ENCODE measurements at places on chromosomes 7 and 10.

- DNase-seq, result no peak
Measured at GRCh38 chr10:24791084-24791726, 67.5 kb upstream of the ARHGAP21 start.

GRCh38 chr10:108956149-108956548 is 967.2 kb downstream of the XPNPEP1 start:
- no peak for DNase-seq

GRCh38 chr10:133000648-133001047 is 58.3 kb upstream of the CFAP46 start:
- DNase-seq, result no peak

DNA sequence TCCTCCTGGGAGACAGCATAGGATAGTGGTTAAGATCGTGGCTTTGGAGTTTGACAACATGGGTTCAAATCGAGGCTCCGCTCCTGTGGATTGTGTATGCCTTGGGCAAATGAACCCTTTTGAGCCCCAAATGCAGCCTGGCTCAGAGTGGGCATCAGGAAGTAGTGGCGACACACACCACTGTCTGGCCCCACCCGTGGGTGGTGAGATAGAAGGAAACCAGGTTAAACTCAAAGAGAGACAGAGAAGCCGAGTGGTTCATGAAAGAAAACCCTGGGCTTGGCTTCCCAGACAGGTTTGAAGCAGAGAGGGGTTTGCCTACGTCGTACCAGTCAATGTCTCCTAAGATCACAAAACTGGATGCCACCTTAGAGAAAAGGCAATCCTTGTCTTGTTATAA is 57.7 kb downstream of the PRTFDC1 start:
- no peak for DNase-seq

DNA sequence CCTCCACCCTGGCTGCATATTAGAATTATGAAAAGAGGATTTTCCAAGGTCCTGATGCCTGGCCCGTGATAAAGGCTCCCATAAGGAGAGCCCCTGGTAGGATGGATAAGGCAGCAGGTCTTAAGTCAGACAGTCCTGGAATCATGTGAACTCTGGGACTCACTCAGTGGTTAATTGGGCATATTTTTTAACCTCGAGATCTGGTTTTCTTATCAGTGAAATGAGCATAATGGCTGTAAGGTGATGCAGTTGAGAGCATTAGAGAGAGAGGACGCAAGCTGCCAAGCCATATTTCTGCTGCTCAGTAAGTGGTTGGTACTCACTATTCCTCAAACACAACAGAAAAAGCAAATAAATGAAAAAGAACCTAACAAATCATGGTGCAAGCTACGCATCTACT is 37.8 kb downstream of the TARP start:
- no peak for DNase-seq

DNA sequence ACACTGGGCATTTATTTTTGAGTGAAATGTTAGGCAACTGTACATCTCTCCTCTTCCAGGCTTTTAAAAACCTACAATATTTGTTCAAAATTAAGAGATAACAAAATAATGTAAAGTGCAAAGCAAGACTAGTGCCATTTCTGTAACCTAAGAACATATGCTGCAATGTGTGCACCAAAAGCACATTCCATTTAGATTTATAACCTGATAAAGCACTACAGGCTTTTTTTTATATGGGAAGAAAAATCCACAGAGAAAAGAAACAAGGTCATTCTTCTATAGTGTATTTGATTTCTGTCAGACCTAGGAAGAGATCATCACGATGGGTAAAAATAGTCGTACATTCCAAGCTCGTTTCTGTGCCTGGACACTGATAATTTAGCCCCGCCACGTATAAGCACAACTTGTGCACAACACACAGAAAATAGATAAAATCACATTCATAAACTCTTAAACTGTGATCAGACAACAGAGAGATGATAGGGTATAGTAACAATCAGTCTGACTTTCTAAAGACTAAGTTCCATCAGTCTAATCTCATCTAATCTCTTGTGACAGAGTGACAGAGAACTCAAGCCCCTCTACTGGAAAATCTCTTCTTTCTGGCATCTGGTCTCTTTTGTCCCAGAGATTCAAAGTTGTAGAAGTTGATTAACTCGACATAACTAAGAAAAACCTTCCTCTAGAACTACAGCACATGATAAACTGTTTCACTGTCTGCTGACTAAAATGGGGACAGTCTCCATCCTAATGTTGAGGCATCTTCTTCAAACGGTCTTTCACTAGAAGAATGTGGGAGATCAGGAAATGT is 6.7 kb downstream of the LAMB1 start:
- no peak for DNase-seq

All from AG08396 (cell line).